ENCODE measurements at places on chromosomes 1 and 21. TPM values are rescaled to one million over a fixed set of nuclear protein-coding genes. Genes with fewer than 3 reads are reported as not detected.

Gene C1QTNF12
- total RNA-seq: not detected

Gene CEP85
- 33.2 TPM for total RNA-seq

Gene RBP7
- total RNA-seq: 0.92 TPM

Gene CLK2
- total RNA-seq: 57.3 TPM

Gene NTMT2
- not detected for total RNA-seq

Gene S100A9
- 1.3 TPM for total RNA-seq

Gene C1orf116
- 0.21 TPM for total RNA-seq

Gene AMY1C
- total RNA-seq: 0.12 TPM

Gene SAMSN1
- total RNA-seq: 0.11 TPM

Gene KRTAP21-1
- total RNA-seq: not detected

Gene TMEM61
- total RNA-seq: not detected

Gene SLC22A15
- total RNA-seq: 2.7 TPM

Gene DPT
- total RNA-seq: not detected

Gene FLG2
- not detected for total RNA-seq

Gene RAB25
- total RNA-seq: 1.6 TPM

Gene ABCA4
- not detected for total RNA-seq

Gene TENT5C
- total RNA-seq: 0.32 TPM

Gene RIMS3
- 33.0 TPM for total RNA-seq

Gene CRP
- not detected for total RNA-seq

Gene DDAH1
- 14.0 TPM for total RNA-seq

Gene RRP15
- total RNA-seq: 5.4 TPM

Gene IL6R
- total RNA-seq: 5.2 TPM

Gene F3
- 1.6 TPM for total RNA-seq

Gene GBP1
- 1.8 TPM for total RNA-seq

Gene SMIM1
- total RNA-seq: 28.4 TPM

Gene DAP3
- total RNA-seq: 104 TPM

Gene CDC73
- 17.7 TPM for total RNA-seq

Gene NID1
- total RNA-seq: 30.5 TPM

Gene L1TD1
- total RNA-seq: 0.36 TPM

Gene BARHL2
- not detected for total RNA-seq

Gene RGS13
- 1.4 TPM for total RNA-seq

Gene ALPL
- 0.67 TPM for total RNA-seq

Gene LGR6
- total RNA-seq: not detected

Gene S100A1
- total RNA-seq: 2.2 TPM

Gene IL22RA1
- 0.11 TPM for total RNA-seq

Gene NPHS2
- not detected for total RNA-seq

Gene KCNE1
- 2.3 TPM for total RNA-seq

Gene WNT9A
- total RNA-seq: 1.4 TPM

Gene C8A
- not detected for total RNA-seq

Gene PDPN
- 22.8 TPM for total RNA-seq

Gene DDX20
- 34.0 TPM for total RNA-seq

Gene LCE2A
- not detected for total RNA-seq

Gene APCS
- total RNA-seq: not detected

Gene LCE3D
- total RNA-seq: not detected

Gene SH3BGR
- 116 TPM for total RNA-seq

Gene PRKAA2
- 15.0 TPM for total RNA-seq

Gene TRAF5
- 8.7 TPM for total RNA-seq

Gene MMEL1
- not detected for total RNA-seq

Gene TUFT1
- 7.0 TPM for total RNA-seq

Gene SMIM11
- 13.9 TPM for total RNA-seq

Gene RNU1-2
- under 0.01 TPM for total RNA-seq

Gene AMY1B
- not detected for total RNA-seq

Gene CFHR4
- total RNA-seq: not detected

Data from cardiac muscle cell (in vitro differentiated cells and primary cell).